ENCODE measurements at places on chromosomes 6 and 20. TPM values are rescaled to one million over a fixed set of nuclear protein-coding genes. Genes with fewer than 3 reads are reported as not detected.

The SCGN gene
- total RNA-seq = not detected

- no peak for DNase-seq
Observed at GRCh38 chr6:34484391-34484790, 18.5 kb downstream of the PACSIN1 start.

GRCh38 chr20:22904905-22905304 is 130.2 kb upstream of the SSTR4 start:
- no peak for DNase-seq

DNA sequence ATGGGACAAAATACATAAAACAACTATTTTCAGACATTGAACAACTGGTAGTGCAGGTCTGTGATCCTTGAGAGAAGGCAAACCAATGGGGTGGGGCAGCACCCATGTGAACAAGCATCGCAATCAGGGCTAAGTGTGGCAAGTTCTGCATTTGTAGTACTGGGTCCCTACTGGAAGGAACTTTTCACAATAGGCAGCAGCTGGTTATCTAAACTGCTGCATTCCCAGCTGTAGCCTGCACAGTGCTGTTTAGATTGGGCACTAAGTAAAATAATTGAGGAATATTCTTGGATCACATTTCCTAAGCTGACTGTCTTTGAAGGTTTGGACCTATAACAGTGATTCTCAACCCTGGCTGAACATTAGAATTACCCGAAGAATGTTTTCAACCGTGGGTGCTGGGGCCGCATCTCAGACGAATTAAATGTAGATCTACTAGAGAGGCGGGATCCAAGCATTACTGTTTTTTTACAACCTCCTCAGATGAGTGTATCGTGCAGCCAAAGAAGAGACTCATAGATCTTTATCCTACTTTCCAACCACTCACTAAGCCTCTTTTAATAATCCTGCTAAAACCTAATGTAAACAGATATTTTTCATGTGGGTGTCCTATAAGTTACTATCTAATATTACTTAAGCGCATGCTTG is 12.4 kb upstream of the MAP3K4 start:
- DNase-seq = no peak

GRCh38 chr6:98292810-98293209 is 541.6 kb upstream of the POU3F2 start:
- no peak for DNase-seq

DNA sequence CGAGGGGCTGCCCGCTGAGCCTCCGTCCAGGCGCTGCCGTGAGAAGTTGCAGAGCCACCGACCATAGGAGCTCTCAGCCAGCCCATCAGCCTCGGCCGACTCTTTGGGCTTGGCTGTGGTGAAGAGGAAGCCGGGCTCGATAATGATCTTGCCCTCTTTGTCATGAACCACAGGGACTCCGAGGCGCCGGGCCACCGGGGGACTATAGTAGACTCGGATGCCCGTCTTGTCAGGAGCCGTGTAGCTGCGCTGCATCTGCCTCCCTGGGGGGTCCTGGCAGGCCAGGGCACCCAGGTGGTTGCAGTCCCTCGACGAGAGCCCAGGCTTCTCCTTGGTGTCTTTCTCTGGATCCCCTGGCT is 20.5 kb upstream of the DSN1 start:
- no peak for DNase-seq

- no peak for DNase-seq
Observed at GRCh38 chr6:34583861-34584604, 27.9 kb upstream of the SPDEF start.

The PRDM13 gene
- total RNA-seq = not detected

- DNase-seq = no peak
Observed at GRCh38 chr6:50318536-50318935, 268.8 kb upstream of the DEFB112 start.

The CLIC5 gene
- 7.2 TPM for total RNA-seq

- no peak for DNase-seq
Observed at GRCh38 chr6:10384610-10385523, 30.0 kb downstream of the TFAP2A start.

DNA sequence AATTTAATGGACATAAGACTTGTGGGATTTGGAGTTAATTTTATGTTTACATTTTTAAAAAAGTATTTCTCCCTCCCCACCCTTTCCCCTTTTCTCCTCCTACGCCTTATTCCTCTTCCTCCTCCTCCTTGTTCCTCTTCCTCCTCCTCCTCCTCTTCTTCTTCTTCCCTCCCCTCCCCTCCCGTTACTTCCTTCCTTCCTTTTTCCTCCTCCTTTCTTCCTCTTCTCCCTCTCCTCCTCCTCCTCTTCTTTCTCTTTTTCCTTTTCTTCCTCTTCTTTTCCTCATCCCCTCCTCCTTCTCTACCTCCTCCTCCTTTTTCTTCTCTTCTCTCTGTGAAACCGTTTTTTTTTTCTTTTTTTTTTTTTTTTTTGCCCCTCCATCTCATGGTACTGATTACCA is 139.6 kb downstream of the EYA4 start:
- DNase-seq = no peak

The NT5E gene
- total RNA-seq = 1.5 TPM

The TRIM31 gene
- not detected for total RNA-seq

DNA sequence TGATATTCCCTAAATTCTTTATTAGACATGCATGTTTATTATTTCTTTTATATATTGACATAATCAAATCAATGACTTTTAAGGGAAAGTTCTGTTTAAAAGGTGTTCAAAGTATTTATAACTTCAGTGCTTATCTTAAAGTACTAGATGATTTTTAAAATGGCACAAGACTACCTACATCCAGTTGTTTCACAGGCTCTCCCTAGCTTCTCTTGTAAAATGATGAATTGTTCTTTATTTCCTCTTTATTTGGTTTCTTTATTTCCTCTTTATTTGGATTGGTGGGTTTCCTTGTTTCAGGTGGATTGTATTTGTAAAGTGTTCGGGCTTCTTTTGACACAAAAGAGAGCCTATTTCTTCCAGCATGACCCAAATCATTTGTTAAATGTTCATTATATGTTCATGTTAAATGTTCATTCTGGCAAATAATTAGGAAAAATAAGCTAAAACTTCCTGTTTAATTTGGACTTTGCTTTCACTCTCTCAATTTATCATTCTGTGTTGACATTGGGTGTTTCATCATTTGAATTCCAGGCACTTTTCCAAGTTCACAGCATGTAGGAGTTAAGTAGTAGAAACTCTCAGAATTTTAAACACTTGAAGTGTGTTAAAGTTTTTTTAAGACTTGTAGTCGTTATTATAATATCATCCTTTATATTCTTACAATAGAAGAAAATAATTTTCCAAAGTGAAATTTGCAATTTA is 24.6 kb downstream of the MLIP start:
- DNase-seq = no peak

GRCh38 chr6:132734694-132735236 is 20.9 kb upstream of the VNN1 start:
- no peak for DNase-seq

DNA sequence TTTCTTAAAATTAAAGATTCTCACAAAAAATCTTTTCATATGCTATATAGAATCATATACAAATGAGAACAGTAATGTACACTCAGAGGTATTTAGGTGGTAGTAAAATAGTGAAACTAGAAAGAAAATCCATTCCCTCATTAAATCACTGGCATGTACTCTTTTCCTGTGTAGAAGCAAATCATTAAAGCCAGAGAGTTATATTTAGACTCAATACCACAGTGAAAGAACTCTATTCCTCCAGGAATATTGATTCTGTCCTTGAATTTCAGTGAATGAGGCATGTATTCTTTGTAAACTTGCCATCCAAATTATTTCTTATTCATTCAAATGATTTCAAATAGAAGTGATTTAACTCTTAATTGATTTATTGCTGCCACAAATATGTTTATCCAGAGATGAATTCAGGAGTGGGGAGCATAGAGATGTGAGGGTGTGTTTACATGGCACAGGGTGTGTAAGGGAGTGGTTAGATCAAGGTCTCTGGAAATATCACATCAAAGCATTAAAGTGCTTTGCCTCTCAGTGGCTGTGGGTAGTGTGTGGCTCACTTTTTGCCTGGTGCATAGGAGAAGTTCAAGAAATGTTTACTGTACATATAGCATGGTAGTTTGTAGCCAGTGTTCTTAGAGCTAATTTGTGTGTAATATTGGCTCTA is 141.2 kb downstream of the FAM83B start:
- no peak for DNase-seq

The FOXP4 gene
- 10.6 TPM for total RNA-seq

The CNR1 gene
- total RNA-seq = 0.07 TPM

GRCh38 chr6:166998256-166999144 is 697 bp upstream of the CEP43 start:
- peak; percentile 9 for DNase-seq

The ZSCAN23 gene
- total RNA-seq = 0.52 TPM

The ACTR5 gene
- total RNA-seq = 12.2 TPM

GRCh38 chr6:165972139-165972802 is 195.4 kb downstream of the TBXT start:
- DNase-seq = no peak

Measured in T-helper 17 cell (primary cell).